ENCODE measurements at places on chromosomes 12 and 14.

GRCh38 chr14:47040550-47040949 lies 389.0 kb upstream of the RPL10L start:
- no peak for DNase-seq

- DNase-seq = no peak
Observed at GRCh38 chr12:72271451-72272090, 599 bp upstream of the TRHDE start.

- DNase-seq = no peak
Observed at GRCh38 chr12:106855221-106855758, 80.8 kb downstream of the RIC8B start.

DNA sequence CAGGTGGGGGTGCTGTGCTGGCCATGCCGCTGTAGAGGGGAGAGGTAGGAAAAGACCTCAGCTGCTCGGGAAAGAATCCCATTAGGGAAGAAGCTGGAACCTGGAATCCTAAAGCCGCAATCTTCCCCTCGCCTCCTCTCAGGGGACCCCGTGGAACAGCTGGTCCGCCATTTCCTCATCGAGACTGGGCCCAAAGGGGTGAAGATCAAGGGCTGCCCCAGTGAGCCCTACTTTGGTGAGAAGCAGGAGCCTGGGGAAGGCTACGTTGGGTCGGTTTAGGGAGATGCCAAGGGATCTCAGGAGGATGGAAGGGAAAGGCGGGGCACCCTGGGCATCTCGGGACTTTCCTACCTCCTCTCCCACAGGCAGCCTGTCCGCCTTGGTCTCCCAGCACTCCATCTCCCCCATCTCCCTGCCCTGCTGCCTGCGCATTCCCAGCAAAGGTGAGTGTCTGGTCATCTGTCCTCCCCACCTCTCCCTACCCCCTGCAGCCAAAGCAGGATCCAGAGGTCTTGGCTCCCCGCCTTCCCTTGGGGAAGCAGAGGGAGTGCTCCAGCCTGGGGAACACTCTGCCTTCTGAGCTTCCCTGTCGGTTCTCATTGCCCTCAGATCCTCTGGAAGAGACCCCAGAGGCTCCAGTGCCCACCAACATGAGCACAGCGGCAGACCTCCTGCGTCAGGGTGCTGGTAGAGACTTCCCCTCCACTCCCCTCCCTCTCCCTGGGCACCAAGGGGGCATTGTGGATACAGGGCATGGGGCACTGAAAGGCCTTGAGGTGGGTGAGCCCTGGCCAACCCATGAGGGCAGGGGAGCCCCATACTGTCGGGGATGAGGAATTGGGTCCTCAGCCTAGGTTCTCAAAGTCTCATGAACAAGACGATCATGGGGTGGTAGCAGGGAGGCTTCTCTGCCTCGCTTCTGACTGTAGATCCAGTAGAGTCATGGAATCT lies 12.4 kb downstream of the TNS2 start:
- no peak for DNase-seq

DNA sequence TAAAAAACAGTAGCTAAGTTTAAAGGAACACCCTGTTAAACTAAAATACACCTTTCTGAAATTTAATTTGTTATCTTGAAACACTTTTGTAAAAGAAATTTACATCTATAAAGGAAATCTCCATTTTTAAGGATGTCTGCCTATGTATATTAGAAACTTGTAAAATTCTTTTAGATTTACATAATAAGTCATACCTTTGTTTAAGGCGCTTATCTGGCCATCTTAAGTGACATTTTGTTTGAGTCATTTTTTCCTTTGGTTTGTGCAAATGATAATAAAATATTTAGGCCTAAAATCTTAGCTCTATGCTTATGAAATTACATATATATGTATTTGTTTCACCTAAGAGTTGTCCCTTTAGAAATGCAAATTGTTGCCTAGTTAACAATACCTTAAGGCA lies 1193.4 kb downstream of the FSCB start:
- DNase-seq = no peak

- no peak for DNase-seq
Observed at GRCh38 chr14:104863923-104864266, 1.2 kb upstream of the CEP170B start.

- DNase-seq = no peak
Observed at GRCh38 chr12:57201219-57201618, 15.4 kb upstream of the NXPH4 start.

GRCh38 chr14:52950410-52950897 lies 396 bp downstream of the FERMT2 start:
- DNase-seq = no peak

DNA sequence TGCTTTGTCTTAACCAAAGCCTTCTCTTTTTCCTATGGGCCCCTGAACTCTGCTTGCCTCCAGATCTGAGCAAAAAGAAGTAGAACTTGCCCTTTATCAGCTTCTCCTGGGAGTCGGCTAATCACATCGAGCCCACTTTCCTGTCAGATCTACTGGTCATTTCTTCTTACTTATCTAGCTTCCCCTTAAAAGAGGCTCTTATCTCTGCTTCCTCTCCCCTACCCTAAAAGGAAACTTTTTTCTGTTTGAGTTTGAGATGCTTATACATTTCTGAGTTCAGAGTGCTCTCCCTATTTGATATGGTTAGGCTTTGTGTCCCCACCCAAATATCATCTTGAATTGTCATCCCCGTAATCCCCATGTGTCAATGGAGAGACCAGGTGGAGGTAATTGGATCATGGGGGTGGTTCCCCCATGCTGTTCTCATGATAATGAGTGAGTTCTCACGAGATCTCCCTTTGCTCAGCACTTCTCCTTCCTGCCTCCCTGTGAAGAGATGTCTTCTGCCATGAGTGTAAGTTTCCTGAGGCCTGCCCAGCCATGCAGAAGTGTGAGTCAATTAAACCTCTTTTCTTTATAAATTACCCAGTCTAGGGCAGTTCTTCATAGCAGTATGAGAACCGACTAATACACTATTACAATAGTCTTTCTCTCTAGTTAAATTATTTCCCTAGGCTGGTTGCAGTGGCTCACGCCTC lies 114.7 kb upstream of the AMN1 start:
- DNase-seq = no peak

DNA sequence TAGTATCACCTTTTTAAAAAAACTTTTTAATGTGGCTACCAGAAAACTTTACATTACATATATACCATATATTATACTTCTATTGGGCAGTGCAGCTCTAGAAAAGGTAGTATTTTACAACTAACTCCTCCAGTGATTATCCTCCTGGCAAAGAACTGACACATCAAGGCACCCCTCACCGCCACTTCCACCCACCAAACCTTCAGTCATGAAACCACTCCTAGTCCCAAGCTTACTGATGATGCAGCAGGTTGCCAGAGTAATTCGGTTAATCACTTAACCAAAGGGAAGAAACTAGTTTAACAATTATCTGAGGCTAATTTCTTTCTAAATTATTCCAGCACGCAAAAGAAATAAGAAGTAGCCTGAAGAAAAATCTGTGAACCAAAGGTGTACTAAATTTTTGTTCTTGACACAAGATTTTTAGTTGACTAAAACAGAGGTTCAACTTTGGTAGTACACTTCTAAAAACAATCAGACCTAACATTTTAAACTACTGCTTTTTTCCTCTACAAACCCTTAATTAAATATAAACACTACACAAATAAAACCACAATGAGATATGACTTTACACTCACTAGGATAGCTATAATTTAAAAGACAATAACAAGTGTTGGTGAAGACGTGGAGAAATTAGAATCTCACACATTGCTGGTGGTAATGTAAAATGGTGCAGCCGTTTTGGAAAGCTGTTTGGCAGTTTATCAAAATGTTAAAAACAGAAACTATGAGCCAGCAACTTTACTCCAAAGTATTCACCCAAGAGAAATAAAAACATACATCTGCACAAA lies 16.7 kb downstream of the SPPL3 start:
- no peak for DNase-seq

- DNase-seq = no peak
Observed at GRCh38 chr14:101462726-101463565, 98.3 kb upstream of the DIO3 start.

- no peak for DNase-seq
Observed at GRCh38 chr14:104321088-104321801, 182.9 kb downstream of the KIF26A start.

DNA sequence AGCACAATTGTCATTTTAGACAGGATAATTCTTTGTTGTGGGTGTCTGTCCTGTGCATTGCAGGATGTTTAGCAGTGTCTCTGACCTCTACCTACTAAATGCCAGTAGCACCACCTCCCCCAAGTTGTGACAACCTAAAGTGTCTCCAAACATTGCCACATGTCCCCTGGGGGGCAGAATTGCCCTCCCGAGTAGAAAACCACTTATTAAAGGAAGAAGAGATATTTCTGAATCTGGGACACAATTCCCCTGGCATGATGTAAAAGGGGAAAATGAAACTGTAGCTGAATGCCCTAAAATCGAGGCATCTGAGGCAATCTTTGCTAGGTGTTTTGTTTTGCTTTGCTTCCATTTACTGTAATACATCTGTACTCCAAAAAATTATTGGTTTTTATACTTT lies 116.8 kb upstream of the NAP1L1 start:
- no peak for DNase-seq

- DNase-seq = no peak
Observed at GRCh38 chr12:106079148-106079738, 59.5 kb downstream of the NUAK1 start.

DNA sequence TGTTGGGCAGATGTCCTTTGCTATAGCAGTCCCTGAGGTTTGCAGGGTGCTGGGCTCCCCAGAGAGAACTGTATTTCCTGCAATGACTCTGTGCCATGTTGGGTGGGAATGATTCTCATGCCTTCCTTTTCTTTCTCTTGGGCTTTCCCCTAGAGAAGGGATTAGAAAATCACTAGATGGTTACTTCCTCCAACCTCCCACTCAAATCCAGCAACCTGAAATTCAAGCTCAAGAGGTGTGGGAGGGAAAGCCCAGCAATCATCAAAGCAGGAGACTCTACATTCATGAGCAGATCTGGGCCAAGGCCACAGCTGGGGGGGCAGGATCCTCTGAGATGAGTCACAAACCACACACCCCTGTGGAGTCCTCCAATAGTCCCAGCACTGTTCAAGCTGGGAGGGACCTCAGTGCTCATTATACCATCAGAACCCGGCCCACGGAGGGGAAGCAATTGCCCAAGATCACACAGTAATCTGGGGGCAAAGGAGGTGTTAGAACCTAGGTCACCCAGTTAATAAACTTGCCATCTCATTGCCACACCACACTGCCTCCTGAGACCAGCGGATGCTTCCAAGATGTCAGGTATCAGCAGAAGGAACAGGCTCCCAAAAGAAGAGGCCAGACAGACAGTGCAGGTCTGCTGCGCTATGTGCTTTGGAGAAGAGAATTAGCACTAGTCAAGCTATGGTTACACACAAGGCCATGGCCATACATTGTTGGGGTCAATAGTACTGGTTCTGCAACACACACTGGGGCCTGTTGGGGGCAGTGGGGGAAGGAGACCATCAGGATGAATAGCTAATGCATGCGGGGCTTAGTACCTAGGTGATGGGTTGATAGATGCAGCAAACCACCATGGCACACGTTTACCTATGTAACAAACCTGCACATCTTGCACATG lies 65.7 kb downstream of the TTC9 start:
- no peak for DNase-seq

GRCh38 chr14:56057071-56057741 lies 61.0 kb upstream of the PELI2 start:
- DNase-seq = no peak

DNA sequence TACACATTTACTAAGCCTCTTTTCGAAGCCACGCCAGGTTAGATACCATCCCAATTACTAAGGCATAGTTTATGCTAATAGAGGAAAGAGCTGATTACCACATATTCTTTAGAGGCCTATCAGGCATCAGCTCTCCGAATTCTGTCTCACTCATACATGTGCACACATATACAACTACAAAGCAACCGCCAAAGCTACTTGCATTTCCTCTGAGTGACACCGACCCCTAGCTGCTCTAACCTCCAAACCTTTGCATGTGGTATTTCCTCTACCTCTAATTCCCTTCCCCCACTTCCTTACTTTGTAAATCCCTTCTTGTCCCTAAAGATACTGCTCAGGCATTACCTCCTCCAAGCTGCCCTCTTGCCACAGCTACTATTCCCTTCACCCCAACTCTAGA lies 107.2 kb downstream of the DUSP6 start:
- no peak for DNase-seq

DNA sequence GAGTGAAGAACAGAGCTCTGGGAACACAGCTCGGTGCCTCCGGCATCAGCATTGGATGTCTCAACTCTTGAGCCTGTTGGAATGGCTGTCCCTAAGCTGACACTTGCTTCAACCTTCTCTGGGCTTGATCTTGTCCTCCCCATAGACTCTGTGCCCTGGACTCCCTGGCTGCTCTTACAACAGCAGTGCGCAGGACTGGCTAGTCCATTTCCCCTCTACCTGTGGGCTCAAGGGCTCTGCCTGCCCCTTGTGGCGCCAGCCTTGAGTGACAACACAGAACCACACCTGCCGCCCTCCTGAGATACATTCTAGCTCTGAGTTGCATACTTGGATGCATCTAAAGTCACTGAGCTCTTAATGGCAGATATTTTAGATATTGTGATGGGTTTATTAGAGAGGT lies 6.2 kb downstream of the CRADD start:
- DNase-seq = no peak

DNA sequence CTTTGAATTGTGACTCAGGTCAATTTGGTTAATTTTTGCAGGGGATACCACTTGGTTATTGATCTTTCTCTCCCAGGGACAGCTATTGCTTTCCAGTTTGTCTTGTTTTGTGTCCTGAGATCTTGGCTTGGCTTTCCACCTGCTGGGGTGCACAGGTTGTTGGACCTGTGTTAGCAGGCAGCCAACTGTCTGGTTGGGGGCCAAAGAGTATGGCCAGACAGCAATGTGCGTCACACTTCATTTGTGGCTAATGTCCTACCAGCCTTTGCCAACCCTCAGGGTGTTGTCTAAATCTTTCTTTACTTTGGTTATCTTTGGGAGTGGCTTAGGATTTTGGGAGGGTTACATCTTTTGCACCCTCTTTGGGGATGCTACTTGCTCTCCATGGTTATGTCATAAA lies 494.9 kb upstream of the ATP2B1 start:
- no peak for DNase-seq

- no peak for DNase-seq
Observed at GRCh38 chr12:50505675-50506530, 1.1 kb downstream of the DIP2B start.

DNA sequence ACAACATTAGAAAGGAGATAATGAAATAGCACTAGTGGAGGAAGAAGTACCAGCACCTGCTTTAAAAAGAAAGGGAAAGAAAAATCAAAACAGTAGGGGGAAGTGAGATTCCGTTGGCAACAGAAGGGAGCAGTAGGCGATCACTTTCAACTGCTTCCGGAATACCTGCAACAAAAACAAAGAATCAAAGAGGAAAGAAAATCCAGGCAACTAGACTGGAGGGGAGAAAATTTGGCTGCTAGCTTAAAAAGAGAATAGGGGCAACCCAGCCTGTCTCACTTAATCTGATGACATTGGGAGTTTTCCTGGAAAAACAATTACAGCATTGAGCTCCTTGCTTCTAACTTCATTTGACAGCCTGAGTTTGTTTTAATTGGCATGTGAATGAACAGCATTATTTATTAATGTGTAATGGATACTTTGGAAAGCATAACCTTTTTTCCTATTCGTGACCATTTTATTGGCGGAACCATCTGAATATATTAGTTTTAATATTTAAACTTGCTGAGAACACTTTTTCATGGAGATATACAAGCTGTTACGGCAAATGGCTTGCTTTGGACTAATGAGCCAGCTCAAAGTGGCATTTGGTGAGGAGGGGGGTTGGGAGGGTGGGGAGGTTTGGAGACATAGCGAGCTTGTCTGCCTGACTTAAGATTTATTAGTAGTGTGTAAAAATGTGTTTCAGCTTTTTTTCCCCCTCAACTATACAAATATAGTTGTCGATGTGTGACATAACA lies 2.5 kb upstream of the DACT1 start:
- DNase-seq = no peak

GRCh38 chr14:62409626-62410300 lies 635.5 kb downstream of the KCNH5 start:
- DNase-seq = no peak

GRCh38 chr14:86066651-86067050 lies 536.7 kb downstream of the FLRT2 start:
- DNase-seq = no peak
